Stomach (tissue), 19 donors: ENCODE measurements at places on chromosomes 7 and 10.

- DNase-seq = peak; percentile 57
These were observed 41.2 kb downstream of the ZCCHC24 start for GRCh38 chr10:79404231-79404609.

GRCh38 chr10:78645169-78645686 is 423.5 kb upstream of the ZMIZ1 start:
- no peak for DNase-seq

GRCh38 chr10:97511711-97512440 is 13.2 kb downstream of the UBTD1 start:
- no peak for DNase-seq

- no peak for DNase-seq
These were observed 196.7 kb downstream of the VTI1A start for GRCh38 chr10:112643600-112644264.

DNA sequence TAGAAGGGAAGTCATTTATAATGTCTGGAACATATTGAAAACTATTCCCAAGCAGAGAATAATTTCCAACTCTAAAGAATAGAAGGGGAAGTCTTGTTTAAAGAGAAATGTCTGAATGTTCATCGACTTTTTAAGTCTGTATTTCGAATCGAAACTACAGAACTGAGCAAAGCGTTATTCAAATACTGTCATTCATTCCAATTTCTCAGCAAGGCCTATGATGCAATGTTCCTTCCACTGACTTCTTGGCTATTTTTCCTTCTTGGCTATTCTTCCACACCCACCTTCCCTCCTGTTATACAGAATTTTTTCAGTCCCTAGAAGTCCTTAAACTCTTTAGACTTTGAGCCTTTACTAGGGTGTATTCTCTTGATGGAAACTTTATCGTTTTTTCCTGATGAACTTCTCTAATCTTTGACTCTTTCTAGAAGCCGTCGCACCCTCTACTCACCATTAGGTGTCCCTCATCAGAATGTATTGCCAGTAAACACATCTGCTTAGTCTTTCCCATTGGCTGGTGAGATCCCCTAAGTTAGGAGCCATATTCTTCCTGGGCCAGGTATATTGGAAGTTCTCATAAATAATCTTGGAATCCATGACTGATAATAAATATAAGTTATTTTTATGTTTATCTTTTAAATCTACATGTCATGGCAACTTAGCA is 235.7 kb upstream of the CCDC6 start:
- no peak for DNase-seq

DNA sequence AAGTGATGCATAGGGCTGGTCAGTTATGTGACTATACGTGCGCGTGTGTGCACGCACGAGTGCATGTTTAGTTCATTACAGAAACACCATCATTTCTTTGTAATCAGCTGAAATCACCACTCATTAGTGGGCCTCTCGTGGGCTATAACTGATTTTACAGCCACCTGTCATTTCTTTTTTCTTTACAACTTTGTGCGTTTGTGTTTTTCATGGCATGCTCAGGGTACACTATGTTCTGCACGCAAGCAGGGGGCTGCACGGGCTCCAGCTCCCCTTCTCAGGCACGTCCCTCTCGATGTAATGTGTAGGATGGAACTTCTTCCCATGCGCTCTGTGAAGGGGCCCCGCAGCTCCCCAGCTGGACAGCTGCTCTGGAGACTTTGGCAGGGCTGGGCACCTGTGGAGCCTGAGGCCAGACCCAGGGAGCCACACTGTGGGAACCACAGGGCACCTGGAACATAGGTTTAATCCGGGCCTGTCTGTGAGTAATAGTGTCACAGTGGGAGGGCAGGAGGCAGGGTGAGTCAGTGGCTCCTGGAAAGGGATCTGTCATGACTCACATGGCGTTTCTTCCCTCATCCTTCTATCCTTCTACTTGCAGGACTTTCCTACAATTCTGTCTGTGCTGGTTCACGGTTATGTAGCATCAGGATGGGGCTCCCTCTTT is 4.9 kb downstream of the GCK start:
- DNase-seq = peak; percentile 44
